ENCODE measurements at places on chromosomes 6 and 20.

GRCh38 chr6:110946498-110946897 lies 12.0 kb upstream of the GTF3C6 start:
- no peak for DNase-seq

- no peak for DNase-seq
These were observed 199.3 kb downstream of the RNGTT start for GRCh38 chr6:88764081-88764480.

GRCh38 chr20:33399924-33400323 lies 1.4 kb downstream of the CDK5RAP1 start:
- no peak for DNase-seq

DNA sequence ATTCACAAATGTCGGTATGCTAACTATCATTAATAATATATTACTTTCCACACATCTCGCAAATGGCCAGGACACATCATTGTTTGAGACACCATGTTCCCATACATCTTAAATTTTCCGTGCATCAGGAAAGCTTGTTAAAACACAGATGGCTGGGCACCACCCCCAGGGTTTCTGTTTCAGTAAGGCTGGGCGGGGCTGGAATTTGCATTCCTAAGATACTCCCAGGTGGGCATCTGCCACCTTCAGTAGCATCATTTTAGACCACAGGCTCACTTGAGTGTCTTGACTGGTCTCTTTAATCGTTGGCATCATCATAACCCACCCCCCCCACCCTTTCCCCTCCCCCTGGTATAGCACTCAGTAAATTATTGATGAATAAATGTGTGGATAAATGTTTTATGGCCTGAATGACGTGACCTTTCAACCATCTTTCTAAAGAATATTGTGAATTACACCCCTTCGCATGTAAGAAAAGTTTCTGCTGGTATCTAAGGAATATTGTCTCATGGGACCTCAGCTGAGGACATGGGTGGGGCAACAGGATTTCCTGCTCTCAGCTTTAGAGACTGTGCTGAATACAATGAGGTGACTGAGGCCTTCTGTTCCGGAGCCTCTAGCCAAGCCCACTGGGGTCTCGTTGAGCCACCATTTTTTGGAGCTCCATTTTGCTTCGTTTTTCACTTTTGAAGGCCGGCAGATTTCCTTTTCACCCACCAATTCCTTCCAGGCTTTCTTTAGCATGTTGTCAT lies 124.1 kb upstream of the NEDD9 start:
- DNase-seq = no peak

DNA sequence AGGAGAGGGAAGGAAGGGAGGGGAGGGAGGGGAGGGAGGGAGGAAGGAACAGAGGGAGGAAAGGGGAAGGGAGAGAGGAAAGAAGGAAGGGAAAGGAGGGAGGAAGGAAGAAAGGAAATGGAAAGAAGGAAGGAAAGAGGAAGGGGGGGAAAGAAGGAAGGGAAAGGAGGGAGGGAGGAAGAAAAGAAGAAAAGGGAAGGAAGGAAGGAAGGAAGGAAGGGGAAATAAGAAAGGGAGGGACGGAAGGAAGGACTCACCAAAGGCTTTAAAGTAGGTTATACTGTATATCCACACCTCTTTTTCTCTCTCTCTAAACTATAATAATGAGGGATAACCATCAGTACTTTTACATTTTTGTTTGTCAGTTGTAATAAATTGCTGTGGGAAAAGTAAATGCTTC lies 324.9 kb downstream of the ARHGAP18 start:
- DNase-seq = no peak

- DNase-seq = no peak
These were observed 31.9 kb downstream of the CDKAL1 start for GRCh38 chr6:20566109-20566508.

DNA sequence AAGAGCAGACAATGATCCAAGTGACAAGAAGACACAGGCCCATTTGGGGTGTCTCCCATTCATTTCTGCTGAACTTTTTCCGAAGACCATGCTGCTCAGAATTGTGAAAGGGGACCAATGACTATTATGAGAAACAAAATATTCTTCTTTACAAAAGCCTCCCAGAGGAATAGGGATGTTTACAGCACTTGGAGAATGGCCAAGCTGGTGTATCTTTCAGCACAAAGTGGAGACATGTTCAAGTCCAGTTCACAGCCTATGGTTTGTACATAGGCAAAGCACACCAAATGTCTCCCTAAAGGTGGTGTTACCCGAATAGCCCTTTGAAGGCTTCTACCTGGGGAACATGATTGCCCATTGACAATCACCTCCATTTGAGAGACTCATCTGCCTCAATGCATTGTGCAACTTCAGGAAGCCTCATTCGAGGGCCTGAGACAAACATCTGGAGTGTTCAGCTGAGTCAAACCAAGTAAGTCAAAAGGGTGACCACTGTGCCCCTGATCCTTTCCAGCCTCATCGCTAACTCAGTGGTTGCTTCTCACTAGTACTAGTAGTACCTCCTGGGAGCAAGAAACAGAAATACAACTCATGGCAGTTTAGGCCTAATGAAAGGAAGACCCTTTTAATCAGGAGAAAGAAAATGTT lies 451.0 kb upstream of the MARCKS start:
- DNase-seq = no peak

- no peak for DNase-seq
These were observed 6.0 kb downstream of the STMND1 start for GRCh38 chr6:17107863-17108262.

GRCh38 chr6:12203001-12203400 lies 87.2 kb upstream of the EDN1 start:
- no peak for DNase-seq

GRCh38 chr6:44525761-44526351 lies 138.3 kb downstream of the CDC5L start:
- DNase-seq = no peak

All from stimulated activated CD4-positive, alpha-beta T cell treated with anti-CD3 and anti-CD28 coated beads, Interleukin-4, amount 100 ng/mL, for 24 hours (primary cell).